ENCODE measurements at places on chromosomes 7 and 10.
A peak's percentile ranks its signal among the peaks of the same experiment; 100 is the strongest.

- peaks cover 14% of the 10 kb centered on the region for H3K4me1 ChIP-seq
- H3K4me3 ChIP-seq = no peak overlapping the region
- H3K36me3 ChIP-seq = no peaks in the 10 kb centered on the region
- peak; percentile 71 for ATAC-seq
These were observed 37.4 kb upstream of the EPHB6 start for GRCh38 chr7:142817506-142817905.

GRCh38 chr10:75003891-75004290, 107.6 kb upstream of the SAMD8 start:
- H3K4me1 ChIP-seq = peaks cover 34% of the 10 kb centered on the region
- no peak overlapping the region for H3K4me3 ChIP-seq
- no peaks in the 10 kb centered on the region for H3K27me3 ChIP-seq
- no peak overlapping the region for H3K27ac ChIP-seq
- H3K36me3 ChIP-seq = peaks cover 7% of the 10 kb centered on the region

- peaks cover 26% of the 10 kb centered on the region for H3K36me3 ChIP-seq
- H3K4me3 ChIP-seq = peak overlapping the region; percentile 88
- H3K27me3 ChIP-seq = peaks cover 7% of the 10 kb centered on the region
- H3K4me1 ChIP-seq = peaks cover 13% of the 10 kb centered on the region
- no peak for ATAC-seq
These were observed 1.5 kb downstream of the ENTPD7 start for GRCh38 chr10:99660662-99661376.

DNA sequence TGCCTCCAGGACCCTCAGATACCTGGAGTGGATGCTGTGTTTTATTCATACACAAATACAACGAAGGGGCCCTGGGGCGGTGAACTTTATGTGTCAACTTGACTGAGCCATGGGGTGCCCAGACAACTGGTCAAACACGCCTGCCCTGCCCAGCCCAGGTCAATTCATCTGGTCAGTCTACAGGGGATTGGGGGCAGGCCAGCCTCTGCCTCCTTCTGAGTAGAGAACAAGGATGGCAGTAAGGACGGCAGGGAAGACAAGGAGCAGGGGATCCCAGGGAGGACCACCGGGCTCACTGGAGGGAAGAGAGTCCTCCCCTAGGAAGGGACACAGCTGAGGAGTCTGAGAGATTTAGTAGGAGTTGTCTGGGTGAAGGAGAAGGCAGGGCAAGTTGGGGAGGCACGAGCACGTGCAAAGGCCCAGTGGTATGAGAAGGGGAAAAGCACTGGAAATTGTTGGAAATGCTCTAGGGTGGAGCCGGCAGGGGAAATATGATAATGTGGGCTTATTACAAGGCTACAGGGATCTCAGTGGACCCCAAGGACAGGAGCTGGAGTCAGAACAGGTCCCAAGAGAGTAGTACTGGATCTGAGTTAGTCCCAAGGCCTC, 63.4 kb downstream of the MYL10 start:
- no peak overlapping the region for H3K4me3 ChIP-seq
- H3K36me3 ChIP-seq = no peaks in the 10 kb centered on the region
- H3K27ac ChIP-seq = no peak overlapping the region

DNA sequence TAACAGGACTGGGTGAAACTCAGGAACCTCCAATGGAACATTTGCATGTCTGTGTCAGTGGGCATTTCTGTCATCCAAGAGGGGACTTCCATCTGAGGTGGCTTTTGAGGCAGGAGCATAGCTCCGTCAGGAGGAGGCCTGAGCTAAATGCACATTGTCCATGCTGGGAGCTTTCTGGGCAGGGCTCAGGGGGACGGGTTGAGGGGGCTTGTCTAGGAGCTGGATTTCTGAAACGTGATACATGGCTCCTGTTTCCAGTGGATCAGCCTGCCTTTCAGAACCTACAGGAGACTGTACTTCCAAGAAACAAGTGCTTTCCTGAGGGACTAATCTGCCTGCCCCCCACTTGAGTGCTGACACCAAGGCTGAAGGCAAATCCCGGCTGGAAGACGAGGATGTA, 40.5 kb upstream of the GDF10 start:
- peaks cover 40% of the 10 kb centered on the region for H3K4me1 ChIP-seq
- no peaks in the 10 kb centered on the region for H3K36me3 ChIP-seq
- peak overlapping the region; percentile 45 for H3K4me3 ChIP-seq
- no peak overlapping the region for H3K27ac ChIP-seq

DNA sequence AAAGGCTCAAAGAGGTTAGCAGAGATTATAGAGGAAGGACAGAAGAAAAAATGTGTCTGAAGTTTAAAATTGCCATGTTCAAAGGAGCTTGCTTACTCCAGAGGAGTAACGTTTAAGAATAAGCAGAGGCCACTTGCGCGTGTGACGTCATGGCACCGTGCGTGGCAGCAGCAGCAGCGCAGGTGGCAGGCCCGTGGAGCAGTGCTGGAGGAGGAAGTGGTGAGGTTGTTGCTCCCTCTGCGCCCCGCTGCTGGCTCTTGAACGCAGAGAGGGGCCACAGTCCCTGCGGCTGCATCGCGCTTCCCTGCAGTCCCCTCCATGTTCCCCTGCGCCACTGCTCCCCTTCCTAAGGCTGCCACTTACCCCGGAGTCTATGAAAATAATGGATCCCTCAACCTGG, 37.5 kb downstream of the GDI2 start:
- peak overlapping the region; percentile 87 for H3K27ac ChIP-seq
- ATAC-seq = peak; percentile 99
- H3K27me3 ChIP-seq = no peaks in the 10 kb centered on the region
- peak overlapping the region; percentile 70 for H3K4me3 ChIP-seq

GRCh38 chr10:66642217-66642616, 283.6 kb upstream of the LRRTM3 start:
- ATAC-seq = no peak
- H3K36me3 ChIP-seq = no peaks in the 10 kb centered on the region
- H3K27ac ChIP-seq = no peak overlapping the region
- no peaks in the 10 kb centered on the region for H3K4me1 ChIP-seq

GRCh38 chr10:131750973-131751826, 149.6 kb upstream of the PPP2R2D start:
- no peak for ATAC-seq
- H3K27me3 ChIP-seq = peaks cover 5% of the 10 kb centered on the region
- no peaks in the 10 kb centered on the region for H3K36me3 ChIP-seq
- H3K27ac ChIP-seq = no peak overlapping the region
- H3K4me3 ChIP-seq = no peak overlapping the region

- no peaks in the 10 kb centered on the region for H3K4me1 ChIP-seq
- H3K27ac ChIP-seq = no peak overlapping the region
- ATAC-seq = no peak
These were observed 729.4 kb upstream of the C7orf33 start for GRCh38 chr7:147861058-147861716.

DNA sequence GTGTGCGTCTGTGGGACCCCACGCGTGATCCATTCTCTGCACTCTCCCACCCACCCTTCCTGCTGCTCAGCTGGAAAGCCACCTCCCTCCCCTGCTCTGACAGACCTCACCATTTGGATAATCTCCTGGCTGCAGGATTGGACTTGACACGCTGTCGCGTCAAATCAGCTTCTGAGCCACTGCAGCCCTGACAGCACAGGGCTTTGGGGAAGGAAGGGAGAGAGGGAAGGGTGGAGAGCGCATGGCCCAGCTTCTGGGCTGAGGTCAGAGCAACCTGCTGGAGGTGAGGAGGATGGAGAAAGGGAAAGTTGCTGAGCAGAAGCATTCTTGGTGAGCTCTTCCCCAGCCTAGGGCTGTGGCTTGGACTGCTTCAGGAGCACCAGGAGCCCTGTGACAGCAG, 48.9 kb upstream of the LRRC4 start:
- no peak overlapping the region for H3K27ac ChIP-seq
- H3K36me3 ChIP-seq = peaks cover 45% of the 10 kb centered on the region
- H3K27me3 ChIP-seq = no peaks in the 10 kb centered on the region
- no peak overlapping the region for H3K4me3 ChIP-seq
- H3K4me1 ChIP-seq = no peaks in the 10 kb centered on the region

GRCh38 chr7:134453518-134453917, 5.4 kb downstream of the AKR1B1 start:
- H3K27me3 ChIP-seq = no peaks in the 10 kb centered on the region
- no peak overlapping the region for H3K27ac ChIP-seq
- no peak for ATAC-seq
- H3K4me1 ChIP-seq = peaks cover 18% of the 10 kb centered on the region
